Activated CD4-positive, alpha-beta memory T cell treated with anti-CD3 and anti-CD28 coated beads for 36 hours (primary cell): ENCODE measurements at places on chromosomes 12 and 14. TPM values are rescaled to one million over a fixed set of nuclear protein-coding genes. Genes with fewer than 3 reads are reported as not detected.

Gene OVCH1
- total RNA-seq, result not detected

Gene GUCY2C
- total RNA-seq, result not detected

Gene AQP6
- total RNA-seq, result not detected

Gene CIROP
- total RNA-seq, result not detected

Gene NTS
- total RNA-seq, result not detected

Gene FGF23
- total RNA-seq, result not detected

Gene KRT71
- not detected for total RNA-seq

Gene SCNN1A
- 0.26 TPM for total RNA-seq

Gene SERPINA4
- not detected for total RNA-seq

Gene PRMT5
- 100 TPM for total RNA-seq

Gene POTEM
- not detected for total RNA-seq

Gene MANSC4
- not detected for total RNA-seq

Gene PSMC1
- 108 TPM for total RNA-seq

Gene PELI2
- total RNA-seq, result 6.6 TPM

Gene LTBP2
- 0.31 TPM for total RNA-seq

Gene PTPN6
- total RNA-seq, result 324 TPM

Gene STON2
- total RNA-seq, result 0.12 TPM

Gene EMP1
- 54.4 TPM for total RNA-seq

Gene TOMM20L
- total RNA-seq, result not detected

Gene CLEC6A
- total RNA-seq, result not detected

Gene CHGA
- total RNA-seq, result not detected

Gene OTX2
- total RNA-seq, result not detected

Gene TAS2R43
- total RNA-seq, result 0.21 TPM

Gene HHIPL1
- total RNA-seq, result 0.29 TPM

Gene TAS2R9
- total RNA-seq, result not detected

Gene PTPN21
- 0.17 TPM for total RNA-seq

Gene HOXC9
- total RNA-seq, result not detected

Gene ENTPD5
- 11.2 TPM for total RNA-seq

Gene RNF212B
- not detected for total RNA-seq

Gene TAS2R20
- 0.97 TPM for total RNA-seq

Gene ERH
- 330 TPM for total RNA-seq

Gene AVPR1A
- not detected for total RNA-seq

Gene CMKLR1
- total RNA-seq, result not detected

Gene SLC38A4
- total RNA-seq, result not detected

Gene PLCZ1
- total RNA-seq, result not detected
